Stimulated activated CD8-positive, alpha-beta memory T cell treated with anti-CD3 and anti-CD28 coated beads, Interleukin-4, amount 100 ng/mL, for 1 hour (primary cell): ENCODE measurements at places on chromosomes 1 and 21.

DNA sequence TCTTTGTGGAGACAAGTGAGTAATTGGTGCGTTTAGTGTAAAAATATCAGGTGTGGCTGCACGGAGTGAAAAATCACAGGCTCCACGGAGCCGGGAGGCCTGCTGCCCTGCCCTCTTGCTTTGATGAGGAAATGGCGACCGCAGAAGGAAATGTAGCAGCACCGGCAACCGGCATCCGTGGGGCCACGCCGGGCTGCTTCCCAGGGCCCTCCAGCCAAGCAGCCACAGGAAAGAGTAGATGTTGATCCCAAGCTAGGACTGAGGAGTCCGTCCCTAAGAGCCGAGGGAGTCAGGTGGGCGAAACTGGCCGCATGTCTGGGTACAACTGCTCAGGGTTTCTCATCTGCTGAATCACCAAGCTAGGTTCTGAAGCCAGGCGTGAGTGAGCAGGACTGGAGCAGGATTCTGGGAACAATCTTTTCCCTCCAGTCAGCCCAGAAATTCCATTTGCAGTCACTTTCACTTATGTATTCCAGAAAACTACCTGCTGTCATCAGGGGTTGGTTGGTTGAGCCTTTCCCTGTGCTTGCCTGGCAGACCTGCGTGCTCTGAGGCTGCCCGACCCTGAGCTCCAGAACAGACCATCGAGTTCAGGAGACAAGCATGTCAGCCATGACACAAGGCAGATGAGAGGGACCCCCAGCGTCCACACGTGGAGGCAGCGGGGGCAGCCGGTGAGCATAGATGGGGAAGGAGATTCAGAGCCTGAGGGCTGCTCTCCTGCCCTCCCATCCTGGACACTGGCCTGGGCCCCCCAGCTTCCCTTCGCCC is 5.8 kb upstream of the ITGB2 start:
- DNase-seq: no peak

- no peak for DNase-seq
Measured at GRCh38 chr1:31862071-31862470, 46.2 kb upstream of the SPOCD1 start.

- no peak for DNase-seq
Measured at GRCh38 chr1:32933742-32934322, 30.8 kb downstream of the RNF19B start.

DNA sequence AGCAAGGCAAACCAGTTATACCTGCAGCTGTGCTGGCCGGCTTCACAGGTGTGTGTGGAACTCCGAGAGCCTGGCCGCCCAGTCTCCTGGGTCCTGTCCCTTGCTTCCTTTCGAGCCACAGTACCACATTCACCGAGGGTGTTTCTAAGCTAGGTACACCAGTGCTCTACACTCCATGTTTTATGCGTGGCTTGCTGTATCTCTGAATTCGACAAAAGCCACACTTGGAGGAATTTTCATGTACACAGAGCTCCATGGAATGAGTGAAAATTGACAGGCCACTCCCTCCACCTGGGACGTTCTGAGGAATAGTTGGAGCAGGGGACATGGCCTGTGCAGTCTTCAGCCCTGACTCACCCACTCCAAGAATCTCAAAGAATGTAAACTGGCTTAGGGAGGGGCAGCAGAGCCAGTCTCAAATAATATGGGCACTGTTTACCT is 14.0 kb downstream of the ETS2 start:
- no peak for DNase-seq

DNA sequence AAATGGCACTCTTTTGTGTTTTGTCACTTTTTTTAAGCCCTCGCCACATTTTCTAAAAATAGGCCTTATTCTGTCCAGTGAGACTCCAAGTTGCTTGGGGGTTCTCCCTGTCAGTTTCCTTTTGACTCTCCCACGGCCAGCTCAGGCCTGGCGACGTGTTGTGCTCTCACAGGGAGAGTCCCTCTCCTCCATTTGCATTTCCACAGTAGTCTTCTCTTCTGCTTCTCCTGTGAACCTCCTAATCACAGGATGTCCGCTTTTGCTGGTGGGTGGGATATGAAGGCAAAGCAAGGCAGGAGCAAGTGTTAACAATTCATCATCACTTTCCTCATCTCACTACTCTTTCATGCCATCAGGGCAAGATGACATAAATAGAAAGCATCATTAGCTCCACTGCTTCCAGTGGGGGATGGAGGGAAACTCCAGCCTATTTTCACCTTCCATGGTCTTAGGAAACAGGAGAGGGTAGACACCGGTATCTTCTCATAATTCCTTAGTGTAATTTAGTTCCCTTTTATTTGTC is 99.8 kb downstream of the INTS7 start:
- DNase-seq: no peak

- DNase-seq: peak; percentile 33
Measured at GRCh38 chr1:178724728-178725465, at the start of gene RALGPS2. RALGPS2 (plus strand) TSS chr1:178725244; CDS start chr1:178776765, 51,521 bp downstream.

DNA sequence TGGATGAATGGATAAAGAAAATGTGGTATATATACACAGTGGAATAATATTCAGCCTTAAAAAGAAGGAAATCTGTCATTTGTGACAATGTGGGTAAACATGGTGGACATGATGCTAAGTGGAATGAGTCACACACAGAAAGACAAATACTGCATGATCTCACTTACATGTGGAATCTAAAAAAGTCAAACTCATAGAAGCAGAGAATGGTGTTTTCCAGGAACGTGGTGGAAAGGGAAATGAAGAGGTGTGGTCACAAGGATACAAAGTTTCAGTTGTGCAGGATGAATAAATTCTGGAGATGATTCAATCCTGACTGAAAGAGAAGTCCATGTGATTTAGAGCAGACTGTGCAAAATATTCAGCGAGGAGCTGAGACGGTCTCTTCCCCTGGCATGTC is 56.6 kb downstream of the RYR2 start:
- no peak for DNase-seq

DNA sequence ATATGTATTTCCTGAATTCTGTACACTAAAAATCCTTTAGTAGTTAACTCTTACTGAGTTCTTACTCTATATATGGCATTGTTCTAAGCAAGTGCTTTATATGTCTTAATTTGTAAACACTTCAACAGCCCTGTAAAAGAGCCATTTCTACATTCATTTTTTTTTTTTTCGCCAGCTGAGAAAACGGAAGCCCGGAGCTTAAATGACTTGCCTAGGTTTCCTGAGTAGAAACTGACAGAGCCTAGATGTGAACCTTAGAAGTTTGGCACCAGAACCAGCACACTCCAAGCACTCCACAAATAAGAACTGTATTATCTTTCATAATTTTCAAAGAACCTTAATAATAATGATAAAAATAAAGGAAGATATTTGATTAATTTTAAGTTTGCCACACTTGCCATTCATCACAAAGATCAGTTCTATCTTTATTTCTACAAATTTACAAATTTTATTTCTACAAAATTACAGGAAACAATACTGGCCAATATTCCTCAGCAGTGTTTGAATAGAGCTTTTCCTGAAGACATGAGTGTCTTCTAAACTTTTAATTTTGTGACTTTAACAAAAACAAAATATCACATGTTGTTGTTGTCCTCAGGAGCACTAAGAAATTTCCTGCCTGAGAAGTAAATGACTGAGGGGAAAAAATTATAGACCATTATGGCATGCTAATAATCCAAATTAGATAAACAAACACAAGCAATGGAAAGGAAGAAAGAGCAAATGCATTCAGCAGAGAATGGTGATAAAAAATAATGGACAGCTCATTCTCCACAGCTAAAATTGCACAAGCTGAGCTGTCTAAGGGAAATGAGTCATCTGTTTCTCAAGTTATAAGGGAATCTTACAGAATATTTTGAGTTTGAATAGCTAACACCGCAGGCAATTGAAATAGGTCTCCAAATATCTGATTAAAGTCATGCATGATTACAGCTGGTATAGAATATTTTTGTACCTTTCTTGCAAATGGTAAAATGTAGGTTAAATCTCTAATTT is 71.2 kb downstream of the DPYD start:
- no peak for DNase-seq

DNA sequence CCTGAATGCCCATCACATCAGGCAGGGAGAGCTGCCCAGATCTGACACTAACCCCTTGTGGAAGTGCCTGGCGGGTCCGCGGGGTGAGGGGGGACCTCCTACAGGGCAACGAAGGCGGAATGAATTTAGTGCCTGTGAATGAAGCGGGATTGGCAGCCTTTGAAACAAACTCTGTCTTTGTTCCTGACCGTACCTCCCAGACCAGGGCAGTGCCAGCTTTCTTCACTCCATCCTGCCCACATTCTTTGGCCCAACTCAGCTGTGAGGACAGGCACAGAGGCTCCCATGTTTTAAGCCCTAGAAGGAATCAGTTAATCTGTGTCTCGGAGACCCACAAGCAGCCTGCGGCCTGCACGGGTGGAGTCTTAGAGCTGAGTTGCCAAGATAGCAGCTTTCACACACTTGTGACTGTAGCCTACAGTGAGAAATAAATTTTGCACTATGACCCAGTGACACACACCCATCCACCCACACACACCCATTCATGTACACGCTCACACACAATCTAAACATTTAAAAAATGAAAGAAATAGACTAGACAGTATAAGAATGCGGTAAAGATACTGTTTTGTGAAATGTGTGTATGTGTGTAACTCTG is 60.1 kb upstream of the USP24 start:
- no peak for DNase-seq

GRCh38 chr1:89697383-89697782 is 64.5 kb downstream of the LRRC8C start:
- no peak for DNase-seq

GRCh38 chr1:117611121-117611601 is 5.3 kb downstream of the TENT5C start:
- DNase-seq: no peak

DNA sequence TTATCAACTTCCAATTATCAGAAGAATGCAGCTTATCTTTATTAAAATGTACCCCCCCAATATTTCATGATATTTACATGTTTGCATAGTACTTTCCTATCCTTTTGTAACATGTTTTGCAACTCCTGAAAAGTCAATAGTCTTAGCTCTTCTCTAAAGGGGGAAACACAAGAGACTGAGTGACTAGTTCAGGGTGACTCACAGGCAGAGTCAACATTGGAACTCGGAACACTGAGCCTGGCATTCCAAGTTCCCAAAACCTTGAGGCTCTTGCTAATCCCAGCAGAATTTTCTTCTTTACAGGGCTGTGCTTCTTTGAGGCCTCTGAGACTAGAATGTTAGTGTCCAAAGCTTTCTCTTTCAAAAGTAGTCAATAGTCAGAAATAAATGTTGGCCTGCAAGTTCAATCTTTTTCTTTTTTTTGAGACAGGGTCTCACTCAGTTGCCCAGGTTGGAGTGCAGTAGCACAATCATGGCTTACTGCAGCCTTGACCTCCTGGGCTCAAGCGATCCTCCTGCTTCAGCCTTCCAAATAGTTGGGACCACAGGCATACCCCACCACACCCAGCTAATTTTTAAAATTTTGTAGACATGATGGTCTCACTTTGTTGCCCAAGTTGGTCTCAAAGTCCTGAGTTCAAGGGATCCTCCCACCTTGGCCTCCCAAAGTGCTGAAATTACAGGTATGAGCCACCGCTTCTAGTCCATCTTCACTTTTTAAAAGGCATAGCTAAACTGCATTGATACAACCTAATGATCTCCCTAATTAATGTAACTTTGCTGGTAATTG is 37.5 kb downstream of the ZNF281 start:
- DNase-seq: no peak

DNA sequence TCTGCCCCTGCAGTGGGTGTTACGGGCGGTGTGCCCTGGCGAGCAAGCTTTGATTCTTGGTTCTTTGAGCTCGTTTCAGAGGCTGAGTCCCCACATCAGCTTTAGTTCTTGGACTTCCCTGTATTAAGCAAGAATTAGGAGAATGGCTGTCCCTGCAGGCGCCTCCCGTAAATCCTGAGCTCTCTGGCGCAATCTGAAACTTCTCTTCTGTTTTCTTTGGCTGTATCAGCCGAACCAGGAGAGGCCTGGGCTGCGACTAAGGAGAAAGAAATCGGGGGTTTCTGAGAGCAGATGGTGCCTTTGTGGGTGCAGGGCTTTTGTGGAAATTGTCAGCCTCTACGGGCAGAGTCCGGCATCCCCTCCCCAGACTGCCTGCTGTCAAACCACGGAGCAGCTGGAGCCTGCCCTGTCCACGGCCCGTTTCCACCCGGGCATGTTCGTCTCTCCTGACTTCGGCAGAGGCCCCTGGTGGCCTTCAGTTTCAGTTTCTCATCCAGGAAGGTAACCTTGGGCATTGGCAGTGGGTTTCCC is 17.9 kb downstream of the CSTB start:
- DNase-seq: no peak

DNA sequence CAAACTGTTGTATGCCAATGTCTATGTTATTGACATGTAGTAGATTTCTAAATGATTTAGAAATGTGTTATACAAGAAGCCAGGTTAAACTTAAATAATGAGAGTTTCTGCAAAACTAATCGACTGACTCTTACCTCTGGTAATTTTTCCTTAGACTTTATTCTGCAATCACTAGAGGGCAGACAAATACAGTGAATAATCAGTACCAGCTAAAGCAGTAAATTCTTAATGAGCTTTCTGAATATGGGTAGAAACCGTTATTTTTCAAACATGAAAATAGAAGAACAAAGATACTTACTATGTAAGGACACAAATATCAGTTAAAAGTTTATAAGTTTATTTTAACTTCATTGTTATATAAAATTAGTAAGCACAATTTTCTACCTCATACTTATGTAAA is 97.9 kb upstream of the RGS1 start:
- no peak for DNase-seq

GRCh38 chr1:215617979-215618378 is 50.9 kb downstream of the KCTD3 start:
- DNase-seq: no peak

- DNase-seq: no peak
Measured at GRCh38 chr1:98797506-98797905, 136.0 kb downstream of the SNX7 start.

DNA sequence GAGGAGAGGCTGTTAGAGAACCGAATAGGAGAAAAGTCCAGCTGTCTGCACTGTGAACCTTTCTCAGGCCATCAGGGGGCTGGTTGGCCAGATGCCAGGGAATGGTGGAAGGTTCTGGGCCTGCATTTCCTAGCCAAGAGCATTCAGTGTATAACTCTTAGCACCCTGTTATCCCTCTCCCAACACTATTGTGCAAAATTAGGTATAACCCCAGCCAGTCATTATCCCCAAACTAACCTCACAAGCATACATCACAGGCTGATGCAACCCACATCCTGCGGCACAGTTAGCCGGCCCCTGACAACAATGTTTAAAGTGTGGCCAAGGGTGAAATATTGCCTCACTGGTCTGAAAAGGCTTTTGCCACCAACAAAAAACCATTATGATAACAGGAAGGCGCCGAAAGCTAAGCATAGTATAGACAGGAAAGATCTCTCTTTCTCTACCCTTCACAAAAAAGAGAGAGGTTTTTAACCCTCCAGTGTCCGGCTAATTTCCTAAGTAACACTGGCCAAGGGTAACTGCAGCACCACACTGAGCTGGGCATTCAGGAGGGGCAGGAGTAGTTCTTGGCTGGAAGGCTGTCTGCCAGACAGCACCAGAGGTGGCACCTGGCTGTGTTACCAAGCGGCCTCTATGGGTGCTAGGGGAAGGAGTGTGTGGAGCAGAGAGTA is 77.3 kb upstream of the BCAR3 start:
- peak; percentile 10 for DNase-seq

GRCh38 chr1:170133766-170134495 is 11.8 kb upstream of the NTMT2 start:
- DNase-seq: no peak
